Heart right ventricle (tissue), 16 donors: ENCODE measurements at places on chromosomes 5 and 9.

DNA sequence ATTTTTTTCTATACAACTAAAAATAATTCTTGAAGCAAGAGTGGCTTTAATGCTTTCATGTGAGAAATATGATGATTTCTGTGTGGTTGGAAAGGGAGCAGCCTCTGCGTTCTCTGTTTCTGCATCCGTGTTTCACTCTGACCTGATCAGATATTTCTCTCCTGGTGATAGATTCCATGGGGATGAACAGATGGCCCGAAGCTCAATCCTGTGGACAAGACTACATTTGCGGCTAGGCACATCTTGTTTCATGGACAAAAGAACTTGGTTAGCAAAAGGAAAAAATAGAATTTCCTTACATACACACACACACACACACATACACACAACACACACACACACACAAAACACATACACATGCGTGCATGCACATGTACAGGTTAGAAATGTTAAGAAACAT, 218.2 kb upstream of the ADAMTS16 start:
- H3K27ac ChIP-seq = no peak overlapping the region
- no peak overlapping the region for H3K4me3 ChIP-seq
- no peaks in the 10 kb centered on the region for H3K4me1 ChIP-seq

- no peaks in the 10 kb centered on the region for H3K36me3 ChIP-seq
- no peak overlapping the region for H3K27ac ChIP-seq
- H3K4me1 ChIP-seq = peaks cover 7% of the 10 kb centered on the region
- no peaks in the 10 kb centered on the region for H3K27me3 ChIP-seq
- no peak for DNase-seq
- H3K4me3 ChIP-seq = no peak overlapping the region
Observed at GRCh38 chr9:69637193-69637816, 34.9 kb downstream of the APBA1 start.

GRCh38 chr9:111712369-111712768, 51.0 kb downstream of the GNG10 start:
- no peaks in the 10 kb centered on the region for H3K27me3 ChIP-seq
- H3K36me3 ChIP-seq = no peaks in the 10 kb centered on the region
- H3K4me3 ChIP-seq = no peak overlapping the region
- no peak overlapping the region for H3K27ac ChIP-seq
- H3K4me1 ChIP-seq = no peaks in the 10 kb centered on the region

GRCh38 chr9:88874391-88874790, 116.9 kb upstream of the S1PR3 start:
- H3K27ac ChIP-seq = no peak overlapping the region
- no peak overlapping the region for H3K4me3 ChIP-seq
- no peaks in the 10 kb centered on the region for H3K36me3 ChIP-seq
- no peaks in the 10 kb centered on the region for H3K27me3 ChIP-seq

- H3K4me3 ChIP-seq = no peak overlapping the region
- no peak for DNase-seq
- no peak overlapping the region for H3K27ac ChIP-seq
Observed at GRCh38 chr5:50724-51499, 41.1 kb upstream of the PLEKHG4B start.

DNA sequence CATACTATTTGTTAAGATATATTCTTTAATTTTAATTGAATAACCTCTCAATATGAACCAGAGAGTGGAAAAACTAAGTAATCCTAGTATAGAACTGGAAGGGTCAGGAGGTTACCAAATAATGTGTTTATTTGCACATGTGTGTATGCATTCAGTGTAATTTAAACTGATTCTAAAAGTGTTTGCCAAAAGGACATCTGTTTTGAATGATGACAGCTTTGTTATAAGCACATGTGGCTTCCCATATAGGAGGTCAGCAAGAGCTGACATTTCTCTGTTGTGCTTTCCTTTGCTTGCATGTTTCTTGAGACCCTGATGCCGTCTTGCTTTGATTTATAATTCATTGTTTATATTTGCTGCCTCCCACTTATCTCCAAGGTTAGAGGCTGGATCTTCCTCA, 383.4 kb downstream of the BRINP1 start:
- H3K27ac ChIP-seq = no peak overlapping the region
- H3K4me3 ChIP-seq = no peak overlapping the region
- H3K4me1 ChIP-seq = no peaks in the 10 kb centered on the region
- H3K27me3 ChIP-seq = no peaks in the 10 kb centered on the region

- peaks cover 52% of the 10 kb centered on the region for H3K4me1 ChIP-seq
- H3K4me3 ChIP-seq = peak overlapping the region; percentile 32
- peak; percentile 64 for DNase-seq
- no peaks in the 10 kb centered on the region for H3K36me3 ChIP-seq
- peak overlapping the region; percentile 46 for H3K27ac ChIP-seq
Observed at GRCh38 chr5:159061179-159061796, 38.4 kb downstream of the EBF1 start.

- no peaks in the 10 kb centered on the region for H3K27me3 ChIP-seq
- no peak for DNase-seq
- no peak overlapping the region for H3K4me3 ChIP-seq
- H3K4me1 ChIP-seq = no peaks in the 10 kb centered on the region
- no peak overlapping the region for H3K27ac ChIP-seq
Observed at GRCh38 chr5:37391591-37391990, 12.5 kb downstream of the WDR70 start.

DNA sequence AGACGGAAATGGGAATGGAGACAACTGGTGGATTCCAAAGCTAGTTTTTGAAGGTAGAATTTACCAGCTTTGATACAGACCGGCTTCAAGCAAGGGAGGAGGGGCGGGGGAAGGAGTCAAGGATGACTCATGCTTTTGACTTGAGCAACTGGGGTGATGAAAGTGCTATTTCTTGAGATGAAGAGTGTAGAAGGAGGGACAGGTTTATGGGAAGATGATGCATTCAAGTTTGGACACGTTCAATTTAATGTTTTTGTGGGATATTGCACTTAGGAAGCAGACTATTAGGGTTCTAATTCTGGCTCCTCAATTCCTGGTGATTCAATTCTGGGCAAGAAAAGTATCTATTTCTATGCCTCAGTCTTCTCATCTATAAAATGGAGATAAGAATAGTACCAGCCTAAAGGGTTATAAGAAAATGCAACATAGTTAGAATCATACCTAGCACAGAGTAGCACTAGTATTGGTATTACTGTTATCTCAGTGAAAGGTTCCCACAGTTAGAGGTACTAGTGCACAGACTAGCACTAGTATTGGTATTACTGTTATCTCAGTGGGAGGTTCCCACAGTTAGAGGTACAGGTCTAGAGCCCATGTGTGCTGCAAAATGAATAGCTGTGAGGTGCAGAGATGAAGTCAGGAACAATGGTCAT, 4.6 kb downstream of the NIPAL4 start:
- H3K4me3 ChIP-seq = no peak overlapping the region
- peaks cover 28% of the 10 kb centered on the region for H3K27me3 ChIP-seq
- H3K36me3 ChIP-seq = no peaks in the 10 kb centered on the region
- H3K27ac ChIP-seq = no peak overlapping the region
- DNase-seq = no peak

GRCh38 chr5:140165101-140165922, 9.7 kb upstream of the CYSTM1 start:
- no peak overlapping the region for H3K4me3 ChIP-seq
- H3K36me3 ChIP-seq = no peaks in the 10 kb centered on the region
- DNase-seq = no peak
- H3K4me1 ChIP-seq = no peaks in the 10 kb centered on the region

DNA sequence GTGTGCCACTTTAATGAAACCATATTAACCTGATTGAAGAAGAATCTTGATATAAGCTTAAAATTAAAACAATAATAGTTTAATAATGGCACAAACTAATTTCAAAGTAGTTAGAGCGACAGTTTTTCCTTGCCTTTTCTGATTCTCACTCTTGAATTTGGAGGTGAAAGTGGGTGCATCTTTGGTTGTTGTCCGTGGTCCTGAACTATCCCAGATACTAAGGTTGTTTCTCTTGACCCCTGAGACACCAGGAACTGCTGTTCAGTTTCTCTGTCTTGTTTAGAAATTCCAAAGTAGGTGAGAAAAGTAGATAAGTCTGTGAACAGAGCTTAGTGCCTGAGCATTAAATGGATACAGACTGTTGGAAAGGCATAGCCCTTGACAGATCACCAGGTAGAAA, 274.7 kb downstream of the FBXL7 start:
- no peak overlapping the region for H3K27ac ChIP-seq
- no peaks in the 10 kb centered on the region for H3K4me1 ChIP-seq
- H3K4me3 ChIP-seq = no peak overlapping the region
- DNase-seq = no peak
- no peaks in the 10 kb centered on the region for H3K36me3 ChIP-seq

- peaks cover 7% of the 10 kb centered on the region for H3K4me1 ChIP-seq
- H3K27ac ChIP-seq = no peak overlapping the region
- no peak for DNase-seq
- H3K36me3 ChIP-seq = no peaks in the 10 kb centered on the region
- no peaks in the 10 kb centered on the region for H3K27me3 ChIP-seq
Observed at GRCh38 chr9:107699231-107699630, 209.7 kb upstream of the KLF4 start.

DNA sequence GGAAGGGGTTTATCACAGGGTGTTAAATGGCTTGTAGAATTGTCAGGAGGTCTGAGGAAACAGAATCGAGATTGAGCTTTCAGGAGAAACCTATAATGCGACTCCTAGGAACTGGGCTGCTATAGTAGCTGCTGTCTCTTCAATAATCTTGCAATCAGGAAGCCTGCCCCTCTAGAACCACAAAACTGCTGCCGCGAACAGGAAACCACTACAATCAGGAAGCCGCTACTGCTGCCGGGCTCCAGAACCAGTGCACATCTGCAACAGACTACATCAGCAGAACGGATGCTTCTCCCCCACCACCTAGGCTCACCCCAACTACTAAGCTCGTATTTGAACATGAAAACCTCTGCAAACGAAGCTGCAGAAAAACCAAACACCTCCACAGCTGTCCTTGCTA, 31.6 kb downstream of the TNFSF8 start:
- no peak overlapping the region for H3K27ac ChIP-seq
- H3K36me3 ChIP-seq = no peaks in the 10 kb centered on the region
- peaks cover 75% of the 10 kb centered on the region for H3K4me1 ChIP-seq
- no peaks in the 10 kb centered on the region for H3K27me3 ChIP-seq
- peak; percentile 26 for DNase-seq

- H3K4me3 ChIP-seq = no peak overlapping the region
- DNase-seq = no peak
- no peaks in the 10 kb centered on the region for H3K27me3 ChIP-seq
- H3K4me1 ChIP-seq = no peaks in the 10 kb centered on the region
- no peaks in the 10 kb centered on the region for H3K36me3 ChIP-seq
Observed at GRCh38 chr5:62093976-62094375, 212.0 kb upstream of the KIF2A start.

GRCh38 chr5:117103703-117104102, 529.1 kb upstream of the SEMA6A start:
- H3K27ac ChIP-seq = no peak overlapping the region
- H3K36me3 ChIP-seq = no peaks in the 10 kb centered on the region
- no peak for DNase-seq
- no peak overlapping the region for H3K4me3 ChIP-seq

DNA sequence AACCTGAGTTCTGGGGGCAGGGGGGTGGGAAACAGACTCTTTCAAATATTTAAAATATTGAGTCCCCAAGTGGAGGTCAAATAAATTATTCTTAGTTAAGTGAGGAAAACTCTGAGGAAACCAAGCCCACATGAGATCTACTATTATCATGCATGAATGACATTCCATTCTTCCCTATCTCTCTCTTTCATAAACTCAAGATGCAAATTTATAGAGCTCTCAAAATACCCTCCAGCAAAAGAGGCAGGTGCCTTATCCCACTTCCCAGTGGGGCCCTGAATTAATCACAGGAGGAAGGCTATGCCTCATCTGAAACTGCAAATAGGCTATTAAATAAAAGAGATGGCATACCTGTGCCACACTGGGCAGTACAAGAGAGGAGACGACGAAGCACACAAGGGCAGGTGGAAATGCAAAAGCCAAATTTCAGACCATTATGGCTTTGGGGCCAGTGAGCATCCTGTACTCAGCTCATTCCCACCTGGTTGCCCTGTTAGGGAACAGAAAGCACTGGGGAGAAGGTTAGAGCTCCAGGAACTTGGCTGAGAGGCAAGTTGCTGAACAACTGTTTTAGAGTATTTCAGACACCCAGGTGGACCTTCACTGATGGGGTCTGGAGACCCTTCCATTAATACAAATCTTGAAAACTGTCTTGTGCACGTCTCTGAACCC, 102.2 kb upstream of the EQTN start:
- no peak overlapping the region for H3K27ac ChIP-seq
- H3K36me3 ChIP-seq = no peaks in the 10 kb centered on the region
- H3K4me1 ChIP-seq = peaks cover 3% of the 10 kb centered on the region
- DNase-seq = no peak
- H3K27me3 ChIP-seq = no peaks in the 10 kb centered on the region

DNA sequence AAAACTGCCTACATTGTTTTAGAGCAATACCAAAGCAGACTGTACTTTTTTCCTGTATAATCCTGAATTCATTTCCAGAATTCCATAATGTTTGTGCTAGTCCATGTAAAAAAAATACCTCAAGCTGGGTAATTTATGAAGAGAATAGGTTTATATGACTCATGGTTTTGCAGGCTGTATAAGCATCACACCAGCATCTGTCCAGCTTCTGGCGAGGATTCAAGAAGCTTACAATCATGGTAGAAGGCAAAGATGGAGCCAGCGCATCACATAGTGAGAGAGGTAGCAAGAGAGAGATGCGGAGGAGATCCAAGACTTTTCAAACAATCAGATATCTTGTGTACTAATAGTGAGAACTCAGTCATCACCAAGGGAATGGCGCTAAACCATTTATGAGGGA, 280.3 kb upstream of the CDH9 start:
- no peaks in the 10 kb centered on the region for H3K27me3 ChIP-seq
- no peaks in the 10 kb centered on the region for H3K36me3 ChIP-seq
- no peaks in the 10 kb centered on the region for H3K4me1 ChIP-seq
- DNase-seq = no peak

DNA sequence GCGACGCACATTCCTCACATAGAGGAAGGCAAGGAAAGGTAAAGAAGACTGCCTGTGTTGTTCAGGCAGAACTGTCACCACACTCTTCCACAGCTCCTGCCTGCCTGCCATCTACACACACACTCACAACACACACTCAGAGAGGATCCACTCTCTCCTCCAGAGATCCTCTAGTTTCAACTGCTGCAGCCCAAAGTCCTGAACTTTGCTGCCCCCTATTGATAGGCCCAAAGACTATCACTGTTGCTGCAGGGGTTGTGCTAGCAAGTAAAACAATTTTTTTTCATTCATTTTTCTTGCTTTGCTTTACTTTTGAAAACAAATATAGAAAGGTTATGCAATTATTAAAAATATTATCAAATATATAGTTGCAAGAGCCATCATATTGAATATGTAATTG, 5.9 kb upstream of the CFAP90 start:
- DNase-seq = no peak
- H3K4me1 ChIP-seq = no peaks in the 10 kb centered on the region
